Activated T-cell treated with anti-CD3 and anti-CD28 coated beads, Interleukin-2, amount 50 U/mL, for 24 hours (primary cell): ENCODE measurements at places on chromosomes 2 and 18.

DNA sequence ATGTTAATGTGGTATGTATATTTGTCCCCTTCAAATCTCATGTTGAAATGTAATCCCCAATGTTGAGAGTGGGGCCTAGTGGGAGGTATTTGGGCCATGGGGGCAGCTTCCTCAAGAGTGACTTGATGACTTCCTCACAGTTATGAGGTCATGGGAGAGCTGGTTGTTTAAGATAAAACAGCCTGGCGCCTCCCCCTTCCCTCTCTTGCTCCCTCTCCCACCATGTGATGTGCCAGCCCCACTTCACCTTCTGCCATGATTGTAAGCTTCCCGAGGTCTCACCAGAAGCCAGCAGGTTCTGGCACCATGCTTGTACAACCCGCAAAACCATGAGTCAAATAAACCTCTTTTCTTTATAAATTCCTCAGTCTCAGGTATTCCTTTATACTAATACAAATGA, 258.3 kb upstream of the POU3F3 start:
- no peaks in the 10 kb centered on the region for H3K27me3 ChIP-seq
- H3K36me3 ChIP-seq, result no peaks in the 10 kb centered on the region
- H3K27ac ChIP-seq, result no peak overlapping the region
- H3K4me3 ChIP-seq, result no peak overlapping the region

- H3K4me1 ChIP-seq, result no peaks in the 10 kb centered on the region
- DNase-seq, result no peak
- H3K27ac ChIP-seq, result no peak overlapping the region
- H3K36me3 ChIP-seq, result no peaks in the 10 kb centered on the region
Measured at GRCh38 chr2:55811048-55811447, 112.5 kb downstream of the EFEMP1 start.

GRCh38 chr2:110773401-110773921, 41.1 kb downstream of the ACOXL start:
- peaks cover 46% of the 10 kb centered on the region for H3K27me3 ChIP-seq
- no peak overlapping the region for H3K27ac ChIP-seq
- H3K4me3 ChIP-seq, result no peak overlapping the region
- H3K36me3 ChIP-seq, result no peaks in the 10 kb centered on the region
- DNase-seq, result no peak
- H3K4me1 ChIP-seq, result no peaks in the 10 kb centered on the region

GRCh38 chr2:236083934-236084333, 84.3 kb downstream of the GBX2 start:
- no peaks in the 10 kb centered on the region for H3K4me1 ChIP-seq
- no peak for DNase-seq
- no peaks in the 10 kb centered on the region for H3K36me3 ChIP-seq
- peaks cover 4% of the 10 kb centered on the region for H3K27me3 ChIP-seq
- no peak overlapping the region for H3K4me3 ChIP-seq

DNA sequence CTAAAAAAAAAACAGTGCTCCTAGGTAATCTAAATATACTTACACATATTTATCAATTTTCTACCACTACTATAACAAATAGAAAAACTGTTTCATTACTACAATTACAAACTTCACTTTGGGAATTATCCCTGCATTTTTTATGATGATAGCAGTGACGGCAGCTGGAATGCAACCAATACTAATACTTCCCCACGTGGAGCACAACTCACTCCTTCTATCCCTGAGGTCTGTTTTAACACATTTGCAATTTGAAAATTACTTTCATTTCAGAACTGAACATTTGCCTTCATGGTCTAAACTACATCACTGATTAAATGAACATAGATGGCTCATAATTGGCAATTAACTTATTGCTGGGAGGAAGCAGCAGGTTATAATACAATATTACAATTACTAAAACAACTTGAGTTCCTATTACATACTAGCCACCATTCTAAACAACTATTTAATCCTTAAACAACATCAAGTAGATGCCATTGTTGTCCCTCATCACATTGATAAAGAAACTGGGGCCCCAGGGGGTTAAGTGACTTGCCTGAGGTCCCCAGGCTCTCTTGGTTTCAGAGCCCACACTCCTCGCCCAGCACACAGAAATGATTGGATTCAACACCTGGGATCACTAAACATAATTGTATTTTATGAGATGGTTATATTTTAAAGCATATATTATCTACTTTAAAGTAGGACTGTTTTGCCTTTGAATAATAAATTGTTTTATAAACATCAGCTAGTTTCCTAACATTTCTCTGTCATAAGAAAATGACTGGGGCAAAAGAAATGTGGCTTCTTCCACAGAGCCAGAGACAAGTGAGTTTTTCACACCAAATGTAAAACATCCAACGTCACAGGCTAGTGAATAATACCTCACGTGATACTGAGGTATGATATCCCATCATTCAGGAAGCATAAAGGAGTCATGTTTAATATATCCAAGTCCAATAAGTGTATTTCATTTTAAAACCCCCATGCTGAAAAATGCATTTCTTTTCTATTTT, 6.2 kb downstream of the COLEC12 start:
- H3K36me3 ChIP-seq, result no peaks in the 10 kb centered on the region
- peaks cover 27% of the 10 kb centered on the region for H3K27me3 ChIP-seq
- no peak for DNase-seq
- H3K27ac ChIP-seq, result no peak overlapping the region
- H3K4me3 ChIP-seq, result no peak overlapping the region

DNA sequence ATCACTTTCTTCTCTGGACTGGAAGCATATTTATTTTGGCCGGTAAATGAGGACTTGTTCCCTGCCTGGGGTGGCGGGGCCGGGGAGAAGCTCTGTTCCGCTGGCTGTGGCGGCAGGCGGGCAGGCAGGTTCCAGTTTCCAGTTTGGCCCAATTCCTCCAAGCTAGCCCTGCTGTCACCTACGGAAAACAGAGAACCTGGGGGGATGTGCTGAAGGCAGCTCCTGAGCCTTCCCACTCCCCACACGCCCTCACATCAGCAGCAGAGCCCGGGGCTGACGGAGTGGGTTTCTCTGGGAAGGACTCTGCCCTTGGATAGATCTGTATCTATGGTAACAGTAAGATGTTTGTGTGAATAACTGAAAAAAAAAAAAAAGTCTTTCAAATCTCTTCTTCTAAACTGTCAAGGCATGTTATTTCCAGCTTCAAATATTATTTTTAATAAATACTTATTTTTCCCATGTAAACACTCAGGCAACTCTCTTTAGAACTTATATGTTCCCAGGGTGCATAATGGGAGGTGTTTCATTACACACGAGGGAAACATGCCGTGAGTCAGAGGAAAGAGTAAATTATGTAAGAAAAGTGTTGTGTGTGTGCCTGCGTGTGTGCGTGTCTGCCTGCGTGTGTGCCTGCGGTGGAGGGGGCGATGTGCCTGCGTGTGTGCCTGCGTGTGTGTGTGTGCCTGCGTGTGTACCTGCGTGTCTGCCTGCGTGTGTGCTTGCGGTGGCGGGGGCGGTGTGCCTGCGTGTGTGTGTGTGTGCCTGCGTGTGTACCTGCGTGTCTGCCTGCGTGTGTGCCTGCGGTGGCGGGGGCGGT, 116.1 kb upstream of the ZNF516 start:
- H3K27ac ChIP-seq, result no peak overlapping the region
- no peak overlapping the region for H3K4me3 ChIP-seq
- no peaks in the 10 kb centered on the region for H3K4me1 ChIP-seq
- no peak for DNase-seq
- no peaks in the 10 kb centered on the region for H3K27me3 ChIP-seq

GRCh38 chr2:202609381-202610145, 25.2 kb upstream of the FAM117B start:
- H3K27ac ChIP-seq, result no peak overlapping the region
- H3K27me3 ChIP-seq, result no peaks in the 10 kb centered on the region
- H3K4me3 ChIP-seq, result no peak overlapping the region
- H3K36me3 ChIP-seq, result no peaks in the 10 kb centered on the region
- DNase-seq, result no peak
- H3K4me1 ChIP-seq, result peaks cover 20% of the 10 kb centered on the region

DNA sequence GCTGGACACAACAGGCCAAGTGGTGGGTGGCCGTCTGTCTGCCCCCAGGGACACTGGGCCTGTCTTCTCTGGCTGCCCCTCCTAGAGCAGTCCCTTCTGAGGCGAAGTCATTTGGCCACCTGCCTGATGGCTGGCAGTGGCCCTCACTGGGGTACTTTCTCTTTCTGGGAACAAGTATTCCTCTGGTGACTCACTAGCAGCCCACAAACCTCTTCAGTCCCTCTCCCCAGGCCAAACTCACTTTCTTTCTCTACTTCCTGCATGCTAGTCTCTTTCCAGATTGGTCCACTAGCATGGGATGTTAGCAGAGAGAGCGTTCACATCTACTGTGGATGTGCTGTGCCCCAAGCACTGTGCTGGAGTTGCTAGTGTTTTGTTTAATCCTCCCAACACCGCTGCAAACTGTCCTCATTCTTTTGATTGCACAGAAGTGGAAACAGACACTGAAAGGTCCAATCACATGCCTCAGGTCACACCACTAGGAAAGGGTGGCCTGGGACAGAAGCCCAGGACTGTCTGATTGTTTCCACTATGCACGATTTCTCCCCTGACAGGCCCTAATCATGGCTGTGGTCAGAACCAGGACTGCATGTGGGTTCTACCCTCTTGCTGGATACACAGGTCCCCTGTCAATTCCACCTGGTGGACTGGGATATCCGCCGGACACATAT, 5.2 kb downstream of the DYSF start:
- peak overlapping the region; percentile 4 for H3K27ac ChIP-seq
- peaks cover 8% of the 10 kb centered on the region for H3K4me1 ChIP-seq
- no peaks in the 10 kb centered on the region for H3K36me3 ChIP-seq
- no peak for DNase-seq
- H3K27me3 ChIP-seq, result peaks cover 36% of the 10 kb centered on the region

GRCh38 chr2:25740810-25741381, 67.5 kb upstream of the DTNB start:
- H3K27me3 ChIP-seq, result no peaks in the 10 kb centered on the region
- peaks cover 31% of the 10 kb centered on the region for H3K4me1 ChIP-seq
- DNase-seq, result no peak
- H3K36me3 ChIP-seq, result peaks cover 65% of the 10 kb centered on the region

GRCh38 chr2:160657196-160657595, 163.6 kb upstream of the RBMS1 start:
- no peak overlapping the region for H3K4me3 ChIP-seq
- no peak overlapping the region for H3K27ac ChIP-seq
- H3K36me3 ChIP-seq, result no peaks in the 10 kb centered on the region
- peaks cover 11% of the 10 kb centered on the region for H3K4me1 ChIP-seq
- no peak for DNase-seq
- H3K27me3 ChIP-seq, result peaks cover 10% of the 10 kb centered on the region

DNA sequence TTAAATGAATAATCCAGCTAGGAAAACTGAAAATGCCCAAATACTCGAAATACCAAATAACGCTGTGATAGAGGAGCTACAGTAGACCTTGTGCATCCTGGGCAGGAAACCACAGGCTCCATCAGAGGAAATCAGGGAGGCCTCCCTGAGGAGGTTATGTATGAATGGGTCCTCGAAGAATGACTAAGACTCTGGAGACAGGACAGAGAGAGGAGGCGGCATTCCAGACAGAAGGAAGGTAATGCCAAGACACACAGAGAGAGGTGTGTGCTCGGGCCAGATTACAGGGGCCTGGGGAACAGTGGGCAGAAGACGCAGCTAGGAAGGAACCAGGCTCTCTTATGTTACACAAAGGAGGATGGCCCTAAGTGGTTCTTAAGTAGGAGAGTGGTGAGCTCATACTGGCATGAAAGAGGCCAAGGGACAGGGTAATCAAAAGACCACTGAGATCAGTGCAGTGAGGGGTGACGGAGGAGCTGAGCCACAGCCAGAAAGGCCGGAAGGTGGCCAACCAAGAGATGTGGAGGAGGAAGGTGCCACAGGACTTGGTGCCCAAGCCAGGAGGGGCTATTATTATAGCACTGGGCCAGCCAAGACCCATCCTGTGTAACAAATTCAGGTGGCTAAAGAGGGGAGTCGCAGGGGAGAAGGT, 9.9 kb downstream of the ST3GAL5 start:
- no peaks in the 10 kb centered on the region for H3K27me3 ChIP-seq
- H3K4me3 ChIP-seq, result no peak overlapping the region
- peaks cover 25% of the 10 kb centered on the region for H3K36me3 ChIP-seq
- no peak overlapping the region for H3K27ac ChIP-seq

GRCh38 chr2:15072836-15073235, 440.3 kb downstream of the LRATD1 start:
- peaks cover 11% of the 10 kb centered on the region for H3K27me3 ChIP-seq
- no peak overlapping the region for H3K4me3 ChIP-seq
- H3K36me3 ChIP-seq, result no peaks in the 10 kb centered on the region
- DNase-seq, result no peak

DNA sequence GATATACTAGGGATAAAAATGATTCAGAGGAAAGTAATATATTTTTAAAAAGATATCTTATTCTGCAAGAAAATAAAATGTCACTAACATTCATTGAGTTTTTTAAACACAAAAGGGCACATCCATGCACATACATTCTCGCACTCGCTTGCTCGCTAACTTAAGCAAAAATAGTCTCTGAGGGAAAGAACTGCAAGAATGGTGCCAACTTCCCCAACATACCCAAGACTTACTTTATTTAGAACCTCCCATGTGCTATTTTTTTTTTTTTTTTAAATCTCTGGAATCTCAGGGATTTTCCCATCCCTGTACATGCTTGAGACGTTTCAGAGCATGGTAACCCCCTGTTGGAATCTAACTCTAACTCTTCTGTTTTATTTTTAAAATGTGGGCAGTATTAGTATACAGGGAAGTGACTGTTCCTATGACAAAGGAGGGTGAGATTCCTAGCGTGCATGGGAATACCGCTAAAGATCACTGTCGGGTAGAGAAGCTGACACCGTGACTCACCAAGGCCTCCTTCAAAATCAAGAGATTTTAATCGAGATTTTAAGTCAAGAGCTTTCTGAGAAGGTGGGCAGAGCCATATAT, 187.9 kb upstream of the ZEB2 start:
- H3K4me3 ChIP-seq, result no peak overlapping the region
- no peak for DNase-seq
- H3K27me3 ChIP-seq, result peaks cover 11% of the 10 kb centered on the region

GRCh38 chr2:104874230-104874629, 20.3 kb downstream of the POU3F3 start:
- H3K4me3 ChIP-seq, result no peak overlapping the region
- peaks cover 16% of the 10 kb centered on the region for H3K4me1 ChIP-seq
- no peaks in the 10 kb centered on the region for H3K36me3 ChIP-seq
- no peak for DNase-seq
